Stimulated activated naive CD4-positive, alpha-beta T cell treated with Interleukin-2 at 50 U/mL for 16 hours (primary cell): ENCODE measurements at places on chromosomes 12 and 14.

DNA sequence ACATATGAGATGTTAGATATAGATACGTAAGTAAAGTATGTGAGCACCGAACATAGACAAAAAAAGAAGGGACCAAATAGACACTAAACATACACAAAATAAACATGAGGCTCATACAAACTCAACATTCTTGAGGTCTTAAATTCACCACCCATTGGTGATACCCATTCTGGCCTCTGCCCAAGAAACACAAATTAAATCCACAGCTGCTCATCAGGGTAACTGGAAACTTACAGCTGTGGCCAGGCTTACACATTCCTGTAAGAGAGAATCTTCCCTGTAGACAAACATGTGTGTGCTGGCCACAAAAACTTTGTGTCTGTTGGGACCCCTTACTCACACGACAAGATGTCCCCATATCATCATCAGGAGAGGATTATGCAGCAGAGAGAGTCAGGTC, 22.4 kb downstream of the MAGOHB start:
- no peak for DNase-seq

GRCh38 chr12:119644930-119645329, 23.0 kb upstream of the PRKAB1 start:
- no peak for DNase-seq

- DNase-seq, result no peak
These were observed 42.2 kb downstream of the PLEKHA5 start for GRCh38 chr12:19171731-19172130.

GRCh38 chr14:92888896-92889295, 34.1 kb upstream of the CHGA start:
- DNase-seq, result no peak

GRCh38 chr14:23612354-23612732, 23.8 kb upstream of the DHRS2 start:
- DNase-seq, result no peak

DNA sequence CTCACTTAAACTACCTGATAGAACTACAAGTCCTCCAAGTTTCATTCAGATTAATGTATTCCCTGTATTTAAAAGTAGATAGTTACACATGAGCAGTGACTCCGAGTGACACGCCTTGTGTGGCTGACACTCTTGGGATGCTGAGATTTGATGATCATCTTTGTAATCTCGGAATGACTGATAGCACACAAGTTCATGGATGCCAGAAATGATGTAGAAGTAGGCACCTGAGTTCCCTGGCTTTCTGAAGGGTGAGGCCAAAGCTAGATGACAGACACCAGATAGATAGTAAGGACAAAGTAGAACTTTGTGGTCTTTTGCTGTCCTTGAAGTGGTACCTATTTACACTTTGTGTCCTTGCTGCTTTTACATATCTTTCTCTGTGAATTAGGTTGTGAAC, 491.2 kb downstream of the PCNX1 start:
- DNase-seq, result no peak

DNA sequence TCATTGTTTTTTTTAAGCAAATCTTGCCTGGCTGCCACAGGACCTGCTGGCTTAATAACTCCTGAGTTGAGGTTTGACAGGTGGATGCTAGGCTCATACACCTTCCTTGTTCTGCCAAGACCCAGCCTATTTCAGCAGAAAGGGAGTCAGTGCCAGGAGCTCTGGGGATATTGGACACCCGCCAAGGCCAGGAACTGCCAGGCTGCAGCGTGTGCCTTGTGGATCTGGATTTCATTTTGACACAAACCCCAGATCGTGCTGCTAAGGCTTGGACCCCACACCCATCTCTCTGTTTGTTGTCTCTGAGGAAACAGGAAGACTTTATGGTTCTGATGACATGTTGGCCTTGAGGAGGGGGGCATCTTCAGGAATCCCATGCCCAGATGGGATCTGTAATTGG, 44.4 kb upstream of the PRIMA1 start:
- DNase-seq, result no peak

DNA sequence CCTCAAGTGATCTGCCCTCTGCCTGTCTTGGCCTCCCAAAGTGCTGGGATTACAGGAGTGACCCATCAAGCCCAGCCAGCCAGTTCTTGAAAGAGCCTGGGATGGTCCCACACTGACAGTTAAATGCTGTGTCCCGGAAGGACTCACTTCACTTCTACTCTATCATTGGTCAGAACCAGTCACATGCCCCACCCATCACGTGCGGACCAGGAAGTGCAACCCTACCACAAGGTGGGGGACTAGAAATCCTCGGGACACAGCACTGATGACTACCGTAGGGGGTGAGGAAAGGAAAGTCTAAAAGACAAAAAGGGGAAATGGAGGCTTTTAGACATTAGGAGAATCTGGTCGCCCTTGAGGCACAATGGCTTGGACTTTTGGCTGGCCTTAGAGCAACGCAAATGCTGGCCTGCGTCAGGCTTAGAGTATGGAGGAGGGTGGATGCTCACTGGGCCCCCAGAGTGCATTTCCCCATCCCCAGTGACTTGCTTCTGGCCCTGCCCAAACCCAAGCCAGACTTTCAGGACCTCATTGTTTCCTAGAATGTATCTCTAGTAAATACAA, 207.7 kb downstream of the TTC8 start:
- DNase-seq, result no peak

- DNase-seq, result no peak
These were observed 17.3 kb downstream of the ARID4A start for GRCh38 chr14:58315606-58316005.

- no peak for DNase-seq
These were observed 170.9 kb upstream of the BMP4 start for GRCh38 chr14:54127526-54127925.
